Activated CD4-positive, alpha-beta T cell treated with anti-CD3 and anti-CD28 coated beads for 48 hours (primary cell): ENCODE measurements at places on chromosomes 5 and 9.

DNA sequence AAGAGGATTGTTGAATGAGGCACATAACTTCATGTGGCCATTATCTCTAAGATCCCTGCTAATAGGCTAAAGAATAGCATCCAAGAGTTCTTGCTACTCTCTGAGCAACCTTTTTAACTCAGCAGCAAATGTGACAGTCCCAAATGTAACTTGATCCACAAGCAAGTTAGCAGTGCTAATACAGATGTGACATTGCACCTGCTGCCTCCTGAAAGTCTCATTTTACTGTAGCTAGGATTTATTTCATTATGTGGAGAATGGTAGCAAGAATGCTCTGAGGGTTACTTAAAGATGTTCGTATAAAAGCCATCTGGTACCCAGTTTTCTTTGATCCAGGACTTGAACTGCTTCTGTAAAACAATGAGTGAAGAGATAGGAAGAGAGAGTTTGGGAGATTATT lies 45.8 kb downstream of the CDH10 start:
- DNase-seq: no peak

GRCh38 chr9:106829666-106830408 lies 33.1 kb upstream of the ZNF462 start:
- no peak for DNase-seq

DNA sequence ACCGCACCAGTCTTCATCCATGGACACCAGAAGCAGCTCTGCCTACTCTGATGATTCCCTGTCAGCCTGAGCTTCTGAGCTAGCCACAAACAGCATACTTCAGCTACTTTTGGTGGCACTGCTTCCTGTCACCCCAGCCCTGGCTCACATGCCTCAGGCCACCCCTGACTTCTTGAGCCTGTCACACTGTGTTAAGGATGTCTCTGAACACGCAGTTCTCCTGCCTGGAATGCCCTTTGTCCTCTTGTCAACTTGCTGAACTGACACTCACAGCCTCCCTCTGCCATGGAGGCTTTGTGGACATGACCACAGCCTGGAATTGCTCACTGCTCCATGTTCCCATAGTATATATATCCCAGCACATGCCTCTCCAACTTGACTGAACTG lies 7.2 kb downstream of the MACROH2A1 start:
- DNase-seq: no peak

DNA sequence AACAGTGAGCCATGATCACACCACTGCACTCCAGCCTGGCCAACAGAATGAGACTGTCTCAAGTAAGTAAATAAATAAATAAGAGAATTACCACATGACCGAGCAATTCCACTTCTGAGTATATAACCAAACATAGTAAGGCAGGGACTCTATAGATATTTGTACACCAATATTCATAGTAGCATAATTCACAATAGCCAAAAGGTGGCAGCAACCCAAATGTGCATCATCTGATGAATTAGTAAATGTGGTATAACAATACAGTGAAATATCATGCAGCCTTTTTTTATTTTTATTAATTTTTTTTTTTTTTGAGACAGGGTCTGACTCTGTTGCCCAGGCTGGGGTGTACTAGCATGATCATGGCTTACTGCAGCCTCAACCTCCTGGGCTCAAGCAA lies 33.1 kb downstream of the ALDH7A1 start:
- no peak for DNase-seq

DNA sequence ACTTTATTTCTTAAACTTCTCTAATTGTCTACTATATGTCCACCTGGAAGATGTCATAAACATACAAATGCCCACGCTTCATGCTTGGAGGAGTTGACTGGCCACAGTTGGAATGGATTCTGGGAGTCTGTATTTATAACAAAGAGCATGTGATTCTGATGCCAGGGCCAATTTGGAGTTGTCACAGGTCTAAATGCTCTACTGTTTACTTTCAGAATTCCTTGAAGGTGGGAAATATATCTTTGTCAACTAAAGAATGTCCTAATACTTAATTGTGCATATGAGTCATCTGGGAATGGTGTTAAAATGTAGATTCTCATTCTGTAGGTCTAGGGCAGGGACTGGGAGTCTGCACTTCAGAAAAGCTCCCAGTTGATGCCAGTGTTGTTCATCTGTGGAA lies 196.1 kb downstream of the ANXA1 start:
- DNase-seq: no peak

DNA sequence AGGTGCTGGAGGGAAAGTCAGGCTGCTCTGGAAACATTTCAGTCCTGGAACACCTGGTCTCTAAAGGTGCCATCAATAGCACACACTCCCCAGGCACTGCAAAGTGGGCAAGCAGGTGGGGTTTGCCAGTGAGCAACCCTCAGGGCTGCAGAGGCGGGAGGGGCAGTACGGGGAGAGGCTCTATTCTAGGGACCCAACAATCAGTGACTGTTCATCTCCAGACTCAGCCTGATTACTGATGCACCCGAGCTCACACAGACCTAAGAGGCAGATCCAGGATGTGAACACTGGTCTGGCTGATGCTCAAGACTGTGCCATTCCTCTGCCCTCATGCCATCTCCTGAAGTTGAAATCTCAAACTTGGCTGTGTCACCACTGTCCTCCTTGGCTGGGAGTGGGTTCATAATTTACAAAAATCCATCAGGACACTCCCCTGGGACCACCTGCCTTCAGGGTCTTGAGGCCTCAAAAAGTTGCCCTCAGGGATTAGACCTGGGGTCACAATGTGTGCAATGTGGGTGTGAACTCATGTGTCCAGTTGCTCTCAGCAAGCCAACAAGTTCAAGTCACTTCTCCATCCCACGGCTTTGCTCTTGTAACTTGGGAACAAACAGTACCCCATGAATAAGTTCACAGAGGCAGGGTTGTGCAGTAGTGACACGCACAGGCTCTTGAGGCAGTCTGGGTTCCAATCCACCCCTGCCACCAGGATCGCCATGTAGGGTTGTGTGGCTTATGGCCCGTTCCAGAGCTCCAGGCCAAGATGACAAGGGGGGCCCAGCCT lies 19.9 kb upstream of the KCNMB1 start:
- no peak for DNase-seq

- DNase-seq: no peak
Observed at GRCh38 chr9:123033864-123034601, 566 bp downstream of the GPR21 start.

- DNase-seq: no peak
Observed at GRCh38 chr5:160930406-160930805, 78.4 kb upstream of the ATP10B start.
